ENCODE measurements at places on chromosomes 2 and 18.

- DNase-seq: no peak
Observed at GRCh38 chr2:1360144-1360543, 53.1 kb upstream of the TPO start.

- DNase-seq: no peak
Observed at GRCh38 chr2:28343184-28343942, 49.3 kb upstream of the FOSL2 start.

DNA sequence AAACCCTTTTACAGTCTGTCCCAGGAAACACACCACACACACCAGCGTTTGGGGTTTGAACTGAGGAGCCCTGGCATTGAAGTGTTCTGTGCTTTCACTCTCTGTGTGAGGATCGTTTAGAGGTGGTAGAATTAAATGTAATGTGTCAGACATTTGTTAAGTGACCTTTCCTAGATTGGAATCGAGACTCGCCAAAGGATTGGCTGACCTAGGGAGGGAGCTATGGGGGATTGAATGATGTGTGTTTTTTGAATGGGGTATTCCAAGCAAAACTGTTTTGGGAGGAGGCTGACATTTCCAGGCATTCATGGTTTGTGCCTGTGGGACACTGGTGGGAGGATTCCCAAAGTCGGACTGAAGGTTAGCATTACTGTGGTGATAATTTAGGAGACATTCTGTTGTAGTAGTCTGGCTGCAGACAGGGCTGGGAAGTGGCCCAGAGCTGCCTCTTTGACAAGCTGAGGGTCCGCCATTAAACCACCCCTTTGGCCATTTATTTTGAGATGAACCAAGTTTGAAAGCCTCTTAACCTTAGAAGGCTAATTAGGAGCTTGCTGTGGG, 1.7 kb downstream of the MYO1B start:
- DNase-seq: no peak

DNA sequence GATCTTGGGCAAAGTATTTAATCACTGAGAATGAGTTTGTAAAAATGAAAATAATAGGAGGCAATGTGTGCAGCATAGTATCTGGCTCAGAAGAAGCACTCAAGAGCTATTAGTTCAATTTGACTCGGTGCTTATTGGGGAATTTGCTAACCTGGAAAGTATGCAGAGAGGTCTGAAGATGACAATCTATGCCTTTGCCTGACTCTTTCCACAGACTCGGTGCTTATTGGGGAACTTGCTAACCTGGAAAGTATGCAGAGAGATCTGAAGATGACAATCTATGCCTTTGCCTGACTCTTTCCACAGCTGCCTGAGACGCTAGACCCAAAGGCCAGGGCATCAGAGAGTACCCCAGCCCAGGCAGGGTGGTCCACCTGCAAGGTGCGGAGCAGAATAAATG, 12.2 kb upstream of the SH3BP4 start:
- DNase-seq: no peak

- no peak for DNase-seq
Observed at GRCh38 chr2:70450641-70451250, 102.9 kb downstream of the TGFA start.

- no peak for DNase-seq
Observed at GRCh38 chr2:70014959-70015358, 53.5 kb upstream of the ASPRV1 start.

- no peak for DNase-seq
Observed at GRCh38 chr2:157898591-157898996, 22.5 kb upstream of the ACVR1 start.

DNA sequence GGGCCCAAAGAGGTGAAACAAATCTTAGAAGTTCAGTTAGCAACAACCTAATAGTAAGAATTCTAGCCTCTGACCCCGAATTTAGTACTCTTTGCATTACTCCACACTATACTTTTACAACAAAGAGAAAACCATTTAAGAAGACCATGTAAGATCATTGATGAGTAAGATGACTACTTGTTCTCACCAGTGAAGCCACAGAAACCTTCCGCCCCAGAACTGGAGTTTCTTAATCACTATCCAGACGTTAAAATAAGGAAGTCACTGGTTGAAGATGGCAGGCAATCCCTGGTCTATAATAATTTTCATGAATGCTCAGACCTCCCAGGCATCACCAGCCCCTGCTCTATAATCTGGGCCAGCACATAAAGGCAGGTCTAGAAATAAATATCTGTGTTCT, 95.0 kb downstream of the TMEM163 start:
- no peak for DNase-seq

- no peak for DNase-seq
Observed at GRCh38 chr2:223619486-223620129, 17.4 kb upstream of the SCG2 start.

DNA sequence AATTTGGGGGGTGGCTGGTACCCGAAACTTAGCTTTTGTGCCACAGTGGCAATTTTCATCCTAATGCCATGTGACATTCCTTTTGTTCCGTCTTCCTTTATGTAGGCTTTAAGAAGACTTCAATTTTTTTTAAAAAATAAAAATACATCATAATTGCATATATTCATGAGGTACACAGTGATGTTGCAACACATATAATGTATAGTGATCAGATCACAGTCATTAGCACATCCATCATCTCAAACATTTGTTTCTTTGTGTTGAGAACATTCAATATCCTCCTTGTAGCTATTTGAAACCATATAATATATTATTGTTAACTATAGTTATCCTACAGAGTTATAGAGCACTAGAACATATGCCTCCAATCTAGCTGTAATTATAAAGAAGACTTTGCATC, 6.0 kb upstream of the CLIP4 start:
- DNase-seq: no peak

- DNase-seq: no peak
Observed at GRCh38 chr18:45056926-45057325, 376.2 kb downstream of the SETBP1 start.

DNA sequence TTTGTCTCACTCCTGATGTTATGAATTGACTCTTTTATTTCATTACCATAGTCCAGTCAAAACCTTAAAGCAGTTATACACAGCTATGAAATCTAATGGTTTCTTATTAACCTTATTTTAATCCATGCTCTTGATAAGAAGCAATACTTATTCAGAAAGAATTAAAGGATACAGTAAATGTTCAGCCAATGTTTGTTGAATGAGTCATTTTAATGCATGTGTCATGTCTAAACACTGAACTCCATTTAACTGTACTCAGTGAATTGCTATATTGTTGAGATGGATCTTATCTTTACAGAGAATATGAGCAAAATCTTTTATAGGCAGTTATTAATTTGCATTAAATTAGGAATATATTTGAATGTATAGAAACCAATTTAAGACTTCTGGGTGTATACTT, 135.1 kb upstream of the TFPI start:
- no peak for DNase-seq

DNA sequence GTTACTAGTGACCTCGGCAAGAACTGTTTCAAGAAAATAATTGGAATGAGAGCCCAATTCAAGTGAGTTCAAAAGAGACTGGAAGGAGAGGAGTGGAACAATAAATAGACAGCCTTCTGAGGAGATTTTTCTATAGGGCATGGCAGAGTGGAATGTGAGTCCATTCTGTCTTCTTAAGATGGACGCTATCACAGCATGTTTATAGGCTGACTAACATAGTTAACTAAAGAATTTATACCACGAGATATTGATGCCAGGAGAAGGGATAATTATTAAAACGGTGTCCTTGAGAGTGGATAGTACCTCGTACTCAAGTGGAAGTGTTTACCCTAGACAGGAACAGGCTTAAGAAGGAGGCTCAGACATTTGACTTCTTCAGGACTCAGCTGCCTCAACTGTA, 143.5 kb upstream of the RBBP8 start:
- DNase-seq: no peak

- DNase-seq: no peak
Observed at GRCh38 chr18:58205443-58206160, 161.6 kb downstream of the NEDD4L start.

DNA sequence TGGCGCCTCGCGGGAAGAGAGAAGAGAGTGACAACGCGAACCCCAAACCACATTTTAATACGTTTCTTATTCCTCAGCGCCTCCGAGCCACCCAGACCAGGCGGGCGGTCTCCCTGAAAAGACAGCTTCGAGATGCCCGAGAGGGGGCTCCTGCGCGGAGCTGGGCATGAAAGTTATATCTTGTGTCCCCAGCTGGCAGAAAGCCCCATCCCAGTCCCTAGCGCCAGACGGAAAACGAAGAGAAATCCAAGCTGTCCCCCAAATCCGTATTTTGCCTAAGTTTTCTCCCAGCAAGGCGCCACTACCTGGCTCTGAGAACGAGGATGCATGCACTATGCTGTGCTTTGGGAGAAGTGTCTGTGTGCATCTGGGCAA, 797 bp downstream of the NXPH2 start:
- DNase-seq: peak; percentile 30

DNA sequence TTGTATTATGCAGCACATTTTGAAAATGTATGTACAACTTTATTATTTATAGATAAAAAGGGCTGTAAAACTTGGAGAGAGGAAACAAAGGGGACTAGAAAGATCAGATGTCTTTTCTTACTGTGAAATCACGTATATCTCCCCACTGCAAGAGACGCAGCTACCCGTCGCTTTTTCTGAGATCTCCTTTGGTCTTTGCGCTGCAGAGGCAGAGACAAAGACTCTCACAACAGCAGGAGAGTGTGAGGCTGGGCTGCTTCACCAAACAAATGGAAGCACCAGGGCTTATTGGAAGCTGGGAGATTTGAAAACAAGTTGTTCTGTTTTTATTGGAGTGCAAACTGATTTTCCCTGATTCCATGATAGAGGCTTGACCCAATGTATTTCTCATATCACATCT, 129.0 kb upstream of the PARD3B start:
- no peak for DNase-seq

DNA sequence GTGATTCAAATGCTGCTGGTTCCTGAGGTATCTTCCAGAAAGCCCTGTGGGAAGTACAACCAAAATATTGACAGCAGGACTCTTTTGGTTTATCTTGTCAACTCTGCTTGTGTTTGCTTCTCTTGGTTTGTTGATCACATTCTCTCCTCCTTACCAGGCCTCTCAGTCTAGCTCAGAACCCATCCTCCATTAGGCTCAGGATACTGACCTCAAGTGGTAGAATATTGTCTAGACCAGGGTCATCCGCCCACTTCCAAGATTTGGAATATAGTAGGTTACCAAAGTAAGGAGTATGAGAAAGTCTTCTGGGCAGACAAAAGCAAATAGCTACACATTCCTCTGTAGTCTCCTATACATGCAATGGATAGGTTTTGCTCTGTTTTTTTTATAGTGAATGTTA, 56.6 kb downstream of the XIRP2 start:
- DNase-seq: no peak

GRCh38 chr2:25740810-25741381, 67.5 kb upstream of the DTNB start:
- no peak for DNase-seq

- no peak for DNase-seq
Observed at GRCh38 chr2:221468317-221468716, 103.8 kb downstream of the EPHA4 start.

- no peak for DNase-seq
Observed at GRCh38 chr18:3513481-3513880, 63.5 kb downstream of the TGIF1 start.

GRCh38 chr2:160194351-160194750, 5.7 kb downstream of the ITGB6 start:
- no peak for DNase-seq

DNA sequence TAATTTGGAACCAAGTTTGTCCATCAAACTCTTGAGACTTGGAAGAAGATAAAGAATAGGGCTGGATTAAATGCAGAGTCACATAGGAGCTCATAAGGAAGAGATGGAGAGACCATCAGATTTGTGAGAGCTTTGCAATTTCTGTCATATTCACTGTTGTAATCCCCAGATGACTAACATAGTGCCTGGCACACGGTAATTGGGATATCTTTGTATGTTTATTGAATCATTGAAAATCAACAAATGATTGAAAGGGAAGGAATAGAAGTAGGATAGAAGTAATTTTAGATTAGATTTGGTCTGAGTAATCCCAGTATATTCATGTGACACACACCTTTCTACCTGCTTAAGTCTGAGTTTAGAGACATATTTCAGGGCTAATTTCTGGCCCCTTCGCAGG, 75.4 kb downstream of the LCLAT1 start:
- no peak for DNase-seq

DNA sequence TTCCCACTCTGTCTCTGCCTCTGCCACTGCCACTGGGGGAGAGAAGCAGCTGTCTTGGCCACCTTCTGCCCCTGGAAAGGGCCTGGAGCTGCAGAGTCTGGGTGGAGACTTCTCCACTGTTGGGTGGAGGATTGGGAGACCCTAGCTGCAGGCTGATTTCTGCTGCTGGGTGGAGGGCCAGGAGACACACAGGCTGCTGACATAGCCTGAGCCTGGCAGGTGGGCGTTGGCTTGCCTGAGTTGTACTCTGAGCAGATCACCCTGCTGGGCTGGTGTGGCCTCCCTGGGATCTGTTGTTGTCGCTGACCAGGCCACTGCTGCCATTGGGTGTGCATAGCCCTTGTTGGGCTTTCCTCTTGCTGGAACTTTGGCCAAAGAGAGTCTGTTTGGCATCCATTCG, 64.3 kb downstream of the ARHGEF4 start:
- DNase-seq: no peak

DNA sequence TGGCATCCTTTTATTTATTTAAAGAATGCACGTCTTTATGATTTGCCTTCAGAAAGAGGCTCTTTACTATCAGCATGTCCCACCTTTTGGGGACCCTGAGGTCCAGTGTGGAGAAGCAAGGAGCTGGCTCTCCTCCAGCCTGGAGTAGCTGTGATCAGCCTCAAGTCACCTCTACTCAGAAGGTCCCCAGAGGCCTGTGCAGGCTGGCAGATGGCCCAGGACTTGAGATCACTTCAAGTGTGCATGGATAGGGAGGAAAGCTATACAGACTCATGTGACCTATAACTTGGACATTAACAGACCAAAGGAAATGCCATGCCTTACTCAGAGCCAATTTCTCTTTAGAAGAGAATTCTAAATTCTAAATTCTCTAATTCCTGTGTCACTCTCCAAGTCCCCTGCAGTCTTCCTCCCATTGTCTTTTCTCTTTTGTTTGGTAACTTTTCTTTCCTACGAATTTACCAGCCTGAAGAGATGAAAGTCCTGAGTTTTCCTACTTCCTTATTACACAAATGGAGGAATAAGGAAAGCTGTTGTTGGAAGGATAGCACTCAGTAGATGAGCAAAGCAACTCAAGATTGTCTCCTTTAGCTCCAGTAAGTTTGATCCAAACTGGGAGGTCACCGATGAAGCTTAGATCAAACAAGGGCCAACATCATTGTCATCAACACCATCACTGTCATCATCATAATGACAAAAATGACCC, 163.9 kb downstream of the GFPT1 start:
- no peak for DNase-seq

DNA sequence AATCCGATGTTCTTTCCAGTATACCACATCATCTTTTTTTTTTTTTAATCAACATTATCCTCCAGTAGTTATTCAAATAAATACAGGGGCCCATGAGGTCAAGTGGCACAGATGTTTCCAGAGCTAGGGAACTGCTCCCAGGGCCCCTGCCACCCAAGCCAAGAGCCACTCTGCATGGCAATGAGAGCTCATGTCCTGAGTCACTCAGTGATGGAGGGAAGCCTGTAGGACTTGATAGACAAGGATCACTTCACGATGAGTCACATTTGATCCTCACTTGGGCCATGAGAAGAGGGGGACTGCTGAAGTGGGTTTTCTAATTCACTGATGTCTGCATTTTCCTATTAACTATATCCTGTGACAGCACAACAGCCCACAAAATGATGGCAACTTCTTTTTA, 127.0 kb upstream of the PKDCC start:
- no peak for DNase-seq

All from posterior cingulate gyrus (tissue), 11 donors.